Testis (tissue), 5 donors: ENCODE measurements at places on chromosomes 1 and 21. TPM values are rescaled to one million over a fixed set of nuclear protein-coding genes. Genes with fewer than 3 reads are reported as not detected.

The HES5 gene
- 2.8 TPM for total RNA-seq

The FBLIM1 gene
- 32.8 TPM for total RNA-seq

DNA sequence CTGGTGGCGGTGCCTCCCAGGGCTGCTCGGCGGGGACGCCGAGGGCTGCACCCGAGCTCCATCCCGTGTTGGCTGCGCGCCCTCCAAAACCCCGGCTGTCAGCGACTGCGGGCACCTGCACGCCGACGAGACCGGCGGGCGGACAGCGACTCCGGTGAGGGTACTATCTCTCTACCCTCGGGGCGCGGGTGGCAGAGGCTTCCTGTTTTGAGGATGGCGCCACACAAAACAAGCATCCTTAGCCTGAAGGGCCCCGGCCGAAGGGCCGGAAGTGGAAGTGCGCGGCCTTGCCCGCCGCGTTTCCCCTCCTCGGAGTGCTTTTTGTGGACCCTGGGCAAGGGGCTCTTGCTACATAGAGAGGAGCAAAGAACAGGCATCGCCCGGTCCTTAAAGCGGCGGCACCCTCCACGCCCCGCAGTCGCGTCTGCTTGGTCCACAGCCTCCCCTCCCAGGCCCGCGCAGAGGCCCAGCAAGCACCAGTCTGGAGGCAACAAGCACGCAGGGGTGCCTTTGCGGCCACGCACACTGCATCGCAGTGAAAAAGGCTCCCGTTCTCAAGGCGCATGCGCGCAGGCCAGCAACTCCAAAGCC lies 561 bp upstream of the COQ8A start:
- peak overlapping the region; percentile 72 for H3K4me3 ChIP-seq

- H3K4me3 ChIP-seq = no peak overlapping the region
- peak overlapping the region; percentile 63 for H3K27ac ChIP-seq
- H3K27me3 ChIP-seq = no peaks in the 10 kb centered on the region
- peaks cover 17% of the 10 kb centered on the region for H3K4me1 ChIP-seq
- H3K36me3 ChIP-seq = no peaks in the 10 kb centered on the region
Observed at GRCh38 chr1:84436876-84437655, 38.8 kb downstream of the DNASE2B start.

GRCh38 chr1:33696962-33697361 lies 166.9 kb upstream of the HMGB4 start:
- no peaks in the 10 kb centered on the region for H3K27me3 ChIP-seq
- no peak overlapping the region for H3K4me3 ChIP-seq
- H3K27ac ChIP-seq = no peak overlapping the region

- no peaks in the 10 kb centered on the region for H3K36me3 ChIP-seq
- H3K27ac ChIP-seq = no peak overlapping the region
- no peaks in the 10 kb centered on the region for H3K4me1 ChIP-seq
- no peak for DNase-seq
Observed at GRCh38 chr21:41581592-41582228, 73.8 kb upstream of the TMPRSS2 start.

GRCh38 chr1:168554603-168555483 lies 11.0 kb upstream of the XCL2 start:
- H3K27me3 ChIP-seq = no peaks in the 10 kb centered on the region
- DNase-seq = no peak
- no peak overlapping the region for H3K4me3 ChIP-seq
- H3K36me3 ChIP-seq = no peaks in the 10 kb centered on the region
- H3K4me1 ChIP-seq = no peaks in the 10 kb centered on the region
